NCI-H345 (cell line): ENCODE measurements at places on chromosomes 1 and 21.

DNA sequence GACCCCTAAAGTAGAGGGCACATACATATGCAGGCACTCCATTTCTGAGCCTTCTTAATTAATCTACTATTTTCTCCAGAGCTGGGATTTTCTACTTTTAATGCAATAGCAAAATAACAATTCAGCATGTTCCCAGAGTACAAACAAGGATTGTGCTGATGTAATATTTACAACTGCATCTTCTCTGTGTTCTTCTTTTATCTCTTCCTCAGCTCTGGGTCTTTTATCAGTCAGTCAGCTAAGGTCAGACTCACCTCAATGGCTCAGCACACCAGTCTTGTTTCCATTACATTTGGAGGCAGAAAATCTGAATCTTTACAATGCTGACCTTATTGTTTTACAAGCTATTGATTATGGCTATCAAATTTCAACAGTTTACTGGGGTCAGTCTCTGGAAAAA lies 323.3 kb upstream of the NR5A2 start:
- no peak for DNase-seq

GRCh38 chr21:37450445-37450941 lies 83.9 kb downstream of the DYRK1A start:
- DNase-seq: no peak

DNA sequence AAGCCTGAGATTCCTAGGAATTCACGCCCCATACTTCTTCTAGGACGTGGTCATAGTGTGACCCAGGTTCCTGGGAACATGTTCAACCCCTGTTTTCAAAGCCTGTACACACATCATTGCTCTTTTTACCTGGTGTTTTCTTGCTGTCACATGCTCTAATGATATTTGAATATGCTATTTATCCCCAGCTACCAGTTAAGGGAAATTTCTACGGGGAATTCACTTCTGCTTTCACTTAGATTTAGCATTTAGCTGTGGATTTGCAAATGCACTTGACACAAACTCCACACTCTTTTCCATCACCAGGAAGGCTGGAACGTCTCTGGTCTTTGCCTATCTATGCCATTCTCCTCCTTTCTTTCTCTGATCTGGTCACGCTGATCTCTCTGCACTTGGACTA lies 11.3 kb upstream of the SAMSN1 start:
- DNase-seq: no peak

- DNase-seq: no peak
These were observed 6.7 kb downstream of the CNIH3 start for GRCh38 chr1:224622831-224623230.

DNA sequence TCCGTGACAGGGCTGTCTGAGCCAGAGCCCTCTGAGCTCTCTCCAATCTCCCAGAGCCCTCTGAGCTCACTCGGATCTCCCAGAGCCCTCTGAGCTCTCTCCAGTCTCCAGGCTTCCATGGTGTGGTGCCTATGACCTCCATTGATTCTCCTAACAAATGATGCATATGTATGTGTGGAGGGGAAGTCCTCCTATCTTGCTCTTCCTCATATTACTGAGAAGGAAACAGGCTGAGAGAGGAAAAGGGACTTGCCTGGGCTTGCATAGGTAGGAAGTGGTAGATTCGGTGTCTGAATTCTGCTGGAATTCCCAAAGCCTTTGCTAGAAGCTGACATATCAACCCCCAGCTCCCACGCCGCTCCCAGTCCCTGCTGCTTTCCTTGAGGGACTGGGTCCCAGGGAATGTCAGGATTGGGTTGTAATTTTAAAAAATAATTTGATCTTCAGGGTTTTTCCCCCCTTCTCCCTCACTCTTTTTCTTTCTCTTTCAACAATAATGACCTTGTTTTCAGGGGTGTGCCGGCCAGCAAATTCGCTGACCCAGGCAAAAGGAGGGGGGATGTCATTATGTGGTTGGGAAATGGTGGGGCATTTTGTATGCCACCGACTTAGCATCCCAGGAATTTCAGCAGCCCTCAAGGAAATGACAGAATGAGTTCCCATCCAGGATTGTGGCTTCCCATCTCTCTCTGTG lies 42.3 kb upstream of the RUNX3 start:
- no peak for DNase-seq

- no peak for DNase-seq
These were observed 74.3 kb upstream of the EDN2 start for GRCh38 chr1:41558761-41559171.

- no peak for DNase-seq
These were observed 138.8 kb upstream of the WNT4 start for GRCh38 chr1:22281521-22282363.

DNA sequence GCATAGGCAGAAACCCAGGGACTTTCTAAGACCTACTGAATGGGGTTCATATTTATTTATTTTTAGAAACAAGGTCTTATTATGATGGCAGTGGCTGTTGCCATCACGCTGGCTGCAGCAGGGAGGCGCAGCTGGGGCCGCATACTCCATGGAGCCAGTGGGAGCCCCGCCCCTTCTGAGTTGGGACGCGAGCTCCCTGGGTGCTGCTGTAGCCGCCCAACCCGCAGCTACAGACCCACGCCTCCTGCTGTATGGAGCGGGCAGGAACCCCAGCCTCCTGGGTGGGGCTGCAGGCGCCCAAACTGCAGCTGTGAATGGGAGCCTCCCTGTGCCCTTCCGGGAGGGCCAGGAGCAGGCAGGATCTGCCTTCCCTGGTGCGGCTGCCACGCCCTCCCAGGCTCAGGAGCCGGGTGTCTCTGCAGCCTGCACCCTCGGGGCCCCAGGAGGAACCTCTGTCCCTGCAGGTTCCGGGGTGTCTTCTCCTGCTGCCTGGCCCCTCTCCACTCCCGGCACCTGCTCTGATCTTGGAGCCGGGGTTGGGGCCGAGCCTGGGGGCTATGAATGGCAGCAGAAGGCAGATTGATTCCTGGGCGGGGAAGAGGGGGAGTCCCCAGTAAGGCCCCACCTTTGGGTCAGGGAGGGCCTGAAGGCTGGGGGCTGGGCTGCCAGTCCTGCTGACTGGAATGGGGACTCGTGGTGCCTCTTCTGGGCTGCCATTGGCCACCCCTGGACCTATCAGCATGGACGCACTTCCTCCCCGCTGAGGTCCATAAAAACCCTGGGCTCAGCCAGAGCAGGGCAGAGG lies 66.5 kb upstream of the LRRN2 start:
- no peak for DNase-seq

DNA sequence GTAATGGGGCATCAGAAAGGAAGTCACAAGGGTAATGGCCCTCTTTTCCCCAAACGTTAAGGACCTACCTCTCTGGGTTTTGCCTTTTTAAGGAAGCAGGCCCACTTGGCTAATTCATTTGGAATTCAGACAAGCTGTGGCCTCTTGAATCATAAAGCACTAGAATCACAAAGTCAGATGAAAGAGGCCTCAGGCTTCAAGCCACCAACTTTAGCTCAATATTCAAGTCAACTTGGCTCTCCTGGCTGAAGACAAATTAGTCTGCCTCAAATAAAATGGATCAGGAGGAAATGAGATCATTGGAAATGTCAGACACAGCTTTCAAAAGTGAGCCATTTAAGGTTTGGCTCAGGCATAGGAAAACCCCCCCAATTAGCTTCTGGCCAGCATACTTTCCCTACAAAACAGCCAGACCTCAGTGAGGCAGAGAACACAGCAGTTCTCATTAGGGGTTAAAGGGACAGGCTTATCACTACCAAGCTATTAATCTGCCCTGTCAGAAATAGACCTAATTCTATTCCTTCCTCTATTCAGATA lies 34.3 kb downstream of the SLC35D1 start:
- DNase-seq: no peak

DNA sequence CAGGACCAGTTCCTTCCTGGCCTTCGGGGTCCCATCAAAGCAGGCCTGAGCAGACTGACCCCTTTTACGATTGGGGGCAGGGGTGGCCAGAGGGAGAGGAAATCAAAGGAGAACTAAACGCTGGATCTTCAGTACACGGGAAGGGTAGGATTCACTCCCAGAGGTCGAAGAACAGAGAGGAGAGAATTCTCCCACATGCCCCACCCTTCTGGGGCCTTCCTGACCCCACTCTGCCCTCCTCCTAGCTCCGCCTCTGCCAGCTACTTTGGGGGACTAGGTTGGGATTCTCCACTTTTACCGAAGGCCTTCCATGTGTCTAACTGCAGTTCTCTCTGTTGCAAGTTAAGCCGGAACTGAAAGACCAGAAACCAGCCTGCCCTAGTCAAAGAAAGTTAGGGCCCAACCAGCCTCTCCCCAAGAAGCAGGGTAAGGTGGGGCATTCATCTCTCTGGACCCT lies 654 bp upstream of the ARHGEF2 start:
- DNase-seq: no peak

- DNase-seq: no peak
These were observed 1423.4 kb downstream of the NCAM2 start for GRCh38 chr21:22421416-22422180.

DNA sequence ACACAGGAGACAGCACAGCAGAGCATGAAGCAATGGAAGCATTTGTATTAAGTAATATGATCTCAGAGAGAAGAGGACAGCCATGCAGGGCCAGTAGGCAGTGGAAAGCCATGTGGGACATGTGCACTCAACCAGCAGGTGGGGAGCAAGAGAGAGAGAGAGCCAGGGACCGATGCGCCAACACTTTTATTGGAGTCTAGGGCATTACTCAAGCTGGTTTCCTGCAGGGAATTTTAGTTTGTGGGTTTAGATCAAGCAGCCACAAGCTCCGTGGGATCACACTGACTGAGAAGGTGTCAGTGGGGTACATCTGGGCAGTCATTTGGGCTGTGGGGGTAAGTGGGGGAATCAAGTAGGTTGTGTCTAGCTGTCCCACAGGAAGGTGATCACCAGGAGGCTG lies 137.1 kb downstream of the PCBP3 start:
- DNase-seq: no peak

GRCh38 chr1:119293797-119294196 lies 74.8 kb upstream of the HAO2 start:
- DNase-seq: no peak
